ENCODE measurements at places on chromosomes 2 and 18.

DNA sequence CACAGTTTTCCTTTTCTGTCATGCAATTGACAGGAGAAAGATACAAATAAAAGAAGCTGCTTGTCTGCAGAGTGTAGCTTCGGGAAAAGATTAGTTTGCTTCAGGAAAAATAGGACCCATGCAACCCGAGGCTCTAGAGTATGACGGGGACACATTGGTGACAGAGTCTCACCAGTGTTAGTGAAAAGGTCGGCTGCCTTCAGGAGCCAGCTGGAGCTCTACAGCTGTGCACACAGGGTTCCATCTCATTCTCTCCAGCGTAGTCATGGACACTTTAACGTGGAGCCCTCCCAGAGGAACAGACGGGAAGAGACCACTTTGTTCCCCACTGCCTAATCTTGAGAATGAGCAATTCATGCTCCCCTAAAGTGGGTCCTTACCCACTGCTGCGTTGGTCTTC is 42.9 kb downstream of the FECH start:
- no peak for DNase-seq

GRCh38 chr2:130385709-130386108 is 29.9 kb downstream of the PTPN18 start:
- DNase-seq = no peak

DNA sequence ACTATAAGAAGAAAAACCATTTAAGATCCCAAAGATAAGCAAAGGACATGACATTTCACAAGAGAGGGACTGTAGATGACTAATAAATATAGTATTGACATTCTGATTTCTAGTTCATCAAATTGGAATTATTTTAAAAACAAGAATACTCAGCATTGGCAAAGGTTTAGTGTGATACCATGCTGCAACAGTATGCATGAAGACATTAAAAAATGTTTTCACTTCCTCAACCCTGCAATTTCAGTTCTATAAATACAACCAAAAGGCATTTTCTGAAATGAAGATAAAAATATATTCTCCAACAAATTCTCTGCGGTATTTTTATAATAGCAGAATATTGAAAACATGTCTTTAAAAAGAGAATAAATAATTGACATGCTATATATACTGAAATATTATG is 2.1 kb downstream of the C2orf81 start:
- DNase-seq = no peak

DNA sequence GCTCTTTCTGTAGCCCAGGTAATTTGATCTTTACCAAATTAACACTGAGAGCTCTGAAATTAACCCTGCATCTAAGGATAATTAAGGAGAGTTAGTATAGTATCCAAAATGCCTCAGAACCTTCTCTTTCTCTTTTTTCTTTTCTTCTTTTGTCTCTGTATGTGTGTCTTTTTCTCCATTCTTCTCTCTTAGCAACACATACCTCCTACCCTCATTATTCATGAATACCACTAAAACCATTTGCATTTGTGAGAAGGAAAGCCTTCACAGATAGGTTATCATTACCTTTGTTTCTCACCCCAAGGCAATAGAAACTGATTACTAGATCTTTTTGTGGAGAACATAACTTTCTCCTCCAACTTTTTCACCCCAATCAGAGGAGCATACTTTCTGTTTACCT is 376.5 kb upstream of the NXPH2 start:
- DNase-seq = no peak

- DNase-seq = no peak
Measured at GRCh38 chr2:49403637-49404036, 249.3 kb upstream of the FSHR start.

- DNase-seq = no peak
Measured at GRCh38 chr18:78619854-78620253, 359.8 kb upstream of the SALL3 start.

DNA sequence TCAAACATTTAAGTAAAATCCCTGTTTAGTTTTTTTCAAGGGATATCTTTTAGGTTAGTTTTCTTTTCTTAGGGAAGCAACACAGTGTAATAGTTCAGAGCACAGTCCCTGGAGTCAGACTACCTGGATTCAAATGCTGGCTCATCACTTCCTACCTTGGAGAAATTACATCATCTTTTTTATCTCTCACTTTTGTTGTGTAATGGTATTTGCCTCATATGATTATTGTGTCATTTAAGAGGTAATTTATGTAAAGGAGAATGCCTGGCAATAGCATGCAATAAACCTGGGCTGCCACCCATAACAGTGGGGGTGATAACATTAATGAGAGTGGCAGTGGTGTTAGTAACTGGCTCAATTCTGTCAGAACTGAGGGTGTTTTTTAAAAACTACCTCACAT is 26.3 kb downstream of the ERLEC1 start:
- no peak for DNase-seq

- DNase-seq = no peak
Measured at GRCh38 chr18:61666876-61667590, 225.8 kb downstream of the RNF152 start.

DNA sequence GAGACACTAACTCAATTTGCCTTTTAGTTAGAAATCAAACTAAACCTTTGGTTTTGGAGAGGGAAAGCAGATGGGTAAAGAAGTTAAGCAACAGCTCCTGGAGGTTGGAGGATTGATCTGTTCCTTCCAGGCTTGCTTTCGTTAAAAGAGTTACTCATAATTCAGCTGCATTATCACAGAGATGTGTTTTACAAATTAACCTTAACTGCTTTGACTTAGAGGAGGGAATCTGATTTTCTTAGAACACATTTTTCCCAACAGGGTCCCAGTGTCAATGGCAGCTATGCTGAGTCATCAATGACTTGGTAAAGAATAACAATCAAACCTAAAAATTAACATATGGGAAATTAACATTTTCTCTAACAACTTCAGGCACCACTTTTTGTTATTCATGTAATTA is 113.4 kb downstream of the COPS8 start:
- DNase-seq = no peak

- DNase-seq = no peak
Measured at GRCh38 chr18:78629426-78629825, 350.2 kb upstream of the SALL3 start.

- no peak for DNase-seq
Measured at GRCh38 chr2:129673847-129674711, 305.4 kb upstream of the RAB6C start.

GRCh38 chr2:24971286-24971535 is 544 bp downstream of the DNAJC27 start:
- no peak for DNase-seq

DNA sequence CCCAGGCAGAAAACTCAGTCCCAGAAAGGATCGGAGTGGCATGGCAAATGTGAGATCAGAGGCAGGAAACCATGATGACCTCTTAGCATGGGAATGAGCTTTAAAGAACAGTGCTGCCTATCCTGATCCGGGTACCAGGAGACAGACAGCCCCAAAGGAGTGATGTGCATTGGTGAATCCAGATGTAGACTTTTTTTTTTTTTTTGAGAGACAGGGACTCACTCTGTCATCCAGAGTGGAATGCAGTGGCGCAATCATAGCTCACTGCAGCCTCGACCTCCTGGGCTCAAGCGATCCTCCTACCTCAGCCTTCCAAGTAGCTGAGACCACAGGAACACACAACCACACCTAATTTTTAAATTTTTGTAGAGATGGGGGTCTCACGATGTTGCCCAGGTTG is 122.7 kb downstream of the VAPA start:
- no peak for DNase-seq

DNA sequence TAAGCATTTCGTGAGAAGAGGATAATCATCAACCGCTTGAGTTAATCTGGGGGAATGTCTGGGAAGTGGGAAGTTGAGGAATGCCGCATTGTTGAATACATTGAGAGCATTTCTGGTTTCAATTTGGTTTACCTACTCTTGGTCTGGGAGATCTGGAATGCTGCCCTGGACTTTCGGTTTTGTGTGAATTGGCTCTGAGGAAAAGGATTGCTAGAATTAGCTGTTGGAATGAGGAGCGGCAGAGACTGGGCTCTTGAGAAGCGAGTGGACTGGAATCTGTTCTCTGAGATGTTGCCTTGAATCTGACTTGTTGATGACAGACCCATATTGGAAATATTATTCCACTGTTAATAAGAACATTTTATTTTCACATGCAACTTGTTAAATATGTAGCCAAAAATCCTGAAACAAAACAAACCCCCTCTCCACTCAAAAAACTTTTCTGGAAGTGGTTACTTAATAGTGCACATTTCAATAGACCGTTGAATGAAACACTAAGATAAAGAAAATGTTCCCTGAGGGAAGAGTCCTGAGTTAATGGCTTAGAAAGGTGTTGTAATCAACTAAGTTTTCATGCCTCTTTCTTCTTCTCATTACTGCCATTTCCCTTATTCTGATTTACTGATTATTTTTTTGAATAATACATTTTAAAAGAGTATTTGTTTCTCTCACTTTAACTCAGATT is 50.8 kb downstream of the PTPRM start:
- no peak for DNase-seq

- DNase-seq = no peak
Measured at GRCh38 chr2:228652366-228652765, 470.9 kb upstream of the SPHKAP start.

GRCh38 chr2:109395494-109396201 is 218.1 kb downstream of the SEPTIN10 start:
- no peak for DNase-seq
